ENCODE measurements at places on chromosomes 1 and 21. TPM values are rescaled to one million over a fixed set of nuclear protein-coding genes. Genes with fewer than 3 reads are reported as not detected.
A peak's percentile ranks its signal among the peaks of the same experiment; 100 is the strongest.

DNA sequence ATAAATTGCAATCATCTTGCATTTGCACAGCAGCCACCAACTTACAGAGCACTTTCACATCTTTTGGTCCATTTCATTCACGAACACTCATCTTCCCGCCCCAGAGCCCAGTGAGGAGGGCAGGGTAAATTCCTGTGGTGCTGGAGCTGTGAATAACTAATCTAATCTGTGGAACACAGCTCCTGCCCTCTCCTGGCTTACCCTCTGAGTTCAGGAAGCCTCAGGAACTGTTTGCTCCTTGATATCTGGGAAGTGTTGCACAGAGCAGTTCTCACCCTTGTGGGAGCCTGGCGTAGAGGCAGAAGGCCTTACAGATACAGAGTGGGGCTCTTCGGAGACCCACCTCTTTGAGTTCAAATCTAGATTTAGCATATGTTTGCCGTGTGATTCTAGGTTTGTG is 11.6 kb upstream of the RD3 start:
- no peak for DNase-seq

DNA sequence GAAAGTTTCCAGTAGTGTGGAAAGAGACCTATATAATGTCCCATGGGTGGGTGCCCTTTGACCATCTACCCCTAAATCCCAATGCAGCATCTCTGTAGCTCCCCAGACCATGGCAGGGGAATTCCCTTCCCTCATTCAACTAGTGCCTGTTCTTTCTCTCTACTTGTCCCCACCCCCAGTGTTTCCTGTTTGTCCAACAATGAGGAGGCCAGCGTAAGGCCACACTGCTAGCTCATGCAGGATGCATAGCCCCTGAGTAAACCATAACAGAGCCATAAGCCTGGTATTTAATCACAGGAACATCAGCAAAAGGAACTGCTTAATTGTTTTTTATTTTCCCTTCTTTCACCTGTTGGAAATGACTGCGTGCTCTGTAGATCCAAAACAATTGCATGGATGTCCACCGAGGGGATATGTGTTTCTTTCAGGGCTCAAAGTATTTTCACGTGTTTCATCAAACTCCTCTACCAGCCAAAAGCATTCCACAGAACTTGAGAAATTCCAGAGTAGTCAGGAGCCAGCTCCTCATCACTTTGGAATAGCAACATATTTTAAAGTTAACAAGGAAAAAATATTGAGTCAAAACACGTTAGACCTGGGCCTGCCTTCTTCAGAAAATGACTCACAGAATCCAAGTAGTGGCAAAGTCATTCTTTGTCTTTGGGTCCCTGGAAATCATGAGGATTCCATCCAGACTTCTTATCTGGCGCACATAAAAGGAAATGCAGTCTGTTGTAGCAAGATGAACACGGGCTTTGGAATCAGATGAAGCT is 162.5 kb upstream of the SGIP1 start:
- DNase-seq = no peak

THRAP3 gene
- 129 TPM for total RNA-seq

GRCh38 chr1:230337266-230337665 is 88.9 kb downstream of the PGBD5 start:
- no peak for DNase-seq

GRCh38 chr1:54973205-54973921 is 7.1 kb upstream of the TMEM61 start:
- no peak for DNase-seq

DNA sequence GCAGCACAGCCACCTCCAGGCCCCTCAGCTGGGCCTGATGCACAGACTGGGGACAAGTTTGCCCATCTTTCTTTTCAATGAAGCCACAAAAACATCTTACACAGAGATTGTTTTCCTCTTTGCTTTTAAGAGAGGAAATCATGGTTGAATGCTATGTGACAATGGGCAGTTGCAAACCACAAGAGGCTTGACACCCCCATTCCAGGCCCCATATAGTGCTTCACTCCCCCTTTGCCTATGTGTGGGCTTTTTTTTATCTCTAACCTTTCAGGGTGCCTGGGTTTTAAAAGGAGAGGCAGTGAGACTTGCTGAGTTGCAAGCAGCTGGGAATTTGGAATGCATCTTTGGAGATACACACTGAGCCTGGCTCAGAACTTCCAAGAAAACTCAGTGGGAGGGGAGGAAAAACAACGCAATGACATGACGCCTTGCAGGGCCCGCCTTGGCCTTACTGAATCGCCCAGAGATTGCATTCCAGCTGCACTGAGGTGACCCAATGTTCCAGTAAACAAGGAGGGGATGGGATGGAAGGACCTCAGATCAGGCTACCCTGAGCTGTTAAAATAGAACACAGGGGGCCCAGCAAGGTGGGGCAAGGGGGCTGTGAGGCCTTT is 145.2 kb upstream of the ZNF648 start:
- no peak for DNase-seq

C1orf141 gene
- not detected for total RNA-seq

DNA sequence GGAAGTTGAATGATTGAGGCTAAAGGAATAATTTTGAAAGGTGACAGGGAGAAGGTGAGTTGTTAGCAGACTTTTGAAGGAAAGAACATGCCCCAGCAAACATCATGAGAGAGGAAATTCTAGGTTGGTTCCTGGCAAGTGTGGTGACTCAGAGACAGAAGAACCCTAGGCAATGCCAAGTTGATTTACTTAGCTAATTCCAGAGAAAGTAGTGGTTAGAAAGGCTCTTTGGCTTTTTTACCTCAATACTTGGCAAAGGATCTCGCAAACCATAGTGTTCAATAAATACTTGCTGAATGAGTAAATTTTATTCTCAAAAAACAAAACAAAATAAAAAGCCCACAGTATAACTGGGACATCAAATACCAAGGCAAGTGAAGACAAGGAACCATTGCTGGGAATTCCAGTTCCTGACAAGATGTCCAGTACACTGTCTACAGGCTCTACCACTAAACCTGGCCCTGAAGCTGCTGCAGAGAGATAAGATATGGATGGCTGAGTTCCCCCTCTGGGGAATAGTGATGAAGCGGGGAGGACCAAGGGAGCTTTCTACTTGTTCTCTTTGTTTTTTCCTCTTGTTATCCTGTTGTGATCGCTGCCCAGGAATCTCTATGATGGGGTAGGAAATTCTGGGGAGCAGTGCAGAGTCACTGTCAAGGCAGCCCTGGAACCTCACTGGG is 48.2 kb downstream of the IL12RB2 start:
- DNase-seq = no peak

DNA sequence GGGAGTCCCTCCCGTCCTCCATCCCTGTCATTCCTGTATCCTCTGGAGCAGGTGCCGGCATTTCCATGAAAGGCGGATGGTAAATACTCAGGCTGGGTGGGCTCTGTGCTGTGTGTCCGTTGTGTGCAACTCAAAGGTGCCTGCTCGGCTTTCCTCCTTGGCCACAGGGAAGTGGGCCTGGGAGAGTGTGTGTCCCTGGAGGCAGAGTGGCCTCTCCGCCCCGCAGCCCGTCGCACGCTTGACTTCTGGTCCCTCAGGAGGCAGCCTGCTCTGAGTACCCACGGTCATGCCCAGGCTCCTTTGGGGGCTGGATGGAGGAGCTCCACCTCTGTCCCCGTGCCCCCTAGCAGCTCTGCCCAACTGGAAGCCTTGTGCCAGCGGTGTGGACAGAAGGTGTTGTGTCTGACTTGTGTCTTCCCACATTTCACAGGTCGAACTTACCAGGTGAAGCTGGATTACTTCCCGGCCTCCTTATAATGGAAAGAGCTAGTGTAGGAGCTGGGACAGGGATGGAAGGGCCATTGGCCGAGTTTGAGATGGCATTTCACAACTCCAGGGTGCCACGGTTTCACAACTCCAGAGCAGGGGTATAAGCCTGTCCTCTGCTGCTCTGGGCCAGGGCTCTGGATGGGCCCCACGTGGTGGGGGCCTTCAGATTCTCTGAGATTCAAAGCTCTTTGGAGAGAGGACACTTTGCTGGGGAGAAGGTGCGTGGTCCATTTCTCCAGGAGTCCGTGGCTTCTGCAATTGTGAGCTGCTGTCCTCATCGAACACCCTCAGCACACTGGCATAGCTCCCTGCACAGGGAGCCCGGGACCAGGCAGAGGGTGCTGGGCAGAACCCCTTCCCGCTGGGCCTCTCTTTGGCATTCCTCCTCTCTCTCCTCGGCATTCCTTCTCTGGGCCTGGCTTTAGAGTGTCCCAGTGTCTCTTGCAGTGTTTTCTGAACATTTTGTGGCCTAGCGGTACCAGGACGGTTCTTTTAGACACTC is 152.7 kb upstream of the COL6A1 start:
- DNase-seq = peak; percentile 33

OVAAL gene
- not detected for total RNA-seq

LAMC2 gene
- not detected for total RNA-seq

DNA sequence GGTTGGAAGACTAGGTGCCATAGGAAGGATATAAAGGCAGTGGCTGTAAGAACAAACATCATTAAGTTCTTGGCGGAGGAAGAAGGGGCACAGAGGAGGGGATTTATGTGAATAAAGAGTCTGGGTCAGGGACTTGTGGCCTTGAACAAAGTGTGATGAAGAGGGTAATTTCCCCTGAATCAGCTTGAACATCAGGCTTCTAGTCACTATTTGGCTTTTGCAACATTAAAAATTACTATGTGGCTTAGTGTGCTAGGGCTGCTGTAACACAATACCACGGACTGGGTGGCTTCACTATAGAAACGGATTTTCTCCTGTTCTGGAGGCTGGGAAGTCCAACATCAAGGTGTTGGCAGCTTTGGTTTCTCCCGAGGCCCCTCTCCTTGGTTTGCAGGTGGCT is 70.5 kb upstream of the CNIH3 start:
- DNase-seq = no peak

GUCA2A gene
- total RNA-seq = not detected

FHAD1 gene
- total RNA-seq = not detected

PDE4B gene
- 42.2 TPM for total RNA-seq

GRCh38 chr1:198101716-198102453 is 54.9 kb upstream of the NEK7 start:
- DNase-seq = no peak

GRCh38 chr1:176066709-176067108 is 140.4 kb downstream of the COP1 start:
- DNase-seq = no peak

- no peak for DNase-seq
Observed at GRCh38 chr1:231931146-231931545, 304.6 kb downstream of the DISC1 start.

DNA sequence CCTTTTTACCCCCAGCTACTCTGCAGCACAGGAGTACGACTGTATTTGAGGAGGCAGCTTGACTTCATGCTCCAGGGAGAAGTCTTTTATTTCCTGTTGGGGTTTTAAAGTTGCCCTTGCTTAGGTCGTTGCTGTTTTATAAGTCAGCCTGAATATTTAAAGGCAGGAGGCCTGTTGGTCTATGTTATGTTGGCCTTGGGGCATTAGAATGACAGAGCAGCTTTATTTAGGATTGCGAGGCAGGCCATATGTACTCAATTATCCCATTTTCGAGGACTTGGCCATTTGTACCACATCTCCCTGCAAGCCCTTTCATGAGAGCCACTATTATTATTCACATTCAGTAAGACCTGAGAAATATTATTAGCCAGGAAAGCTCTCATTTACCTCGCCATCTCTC is 47.0 kb downstream of the KIF26B start:
- no peak for DNase-seq

- DNase-seq = no peak
Observed at GRCh38 chr1:180728472-180729106, 96.8 kb downstream of the XPR1 start.

DNA sequence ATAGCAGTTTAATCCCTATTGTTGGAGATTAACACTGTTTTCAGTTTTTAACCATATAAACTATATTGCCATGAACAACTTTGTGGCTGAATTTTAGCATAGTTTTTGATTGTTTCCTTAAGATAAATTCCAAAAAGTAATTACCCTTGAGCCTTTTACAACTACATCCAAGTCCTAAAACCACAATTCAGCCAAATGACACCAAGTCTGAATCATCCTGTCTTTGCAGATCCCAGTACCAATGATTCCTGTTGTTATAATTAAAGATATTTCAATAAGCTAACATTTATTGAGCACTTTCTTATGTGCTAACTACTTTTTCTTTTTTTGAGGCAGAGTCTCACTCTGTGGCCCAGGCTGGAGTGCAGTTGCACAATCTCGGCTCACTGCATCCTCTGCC is 35.6 kb downstream of the IL23R start:
- DNase-seq = no peak

DNA sequence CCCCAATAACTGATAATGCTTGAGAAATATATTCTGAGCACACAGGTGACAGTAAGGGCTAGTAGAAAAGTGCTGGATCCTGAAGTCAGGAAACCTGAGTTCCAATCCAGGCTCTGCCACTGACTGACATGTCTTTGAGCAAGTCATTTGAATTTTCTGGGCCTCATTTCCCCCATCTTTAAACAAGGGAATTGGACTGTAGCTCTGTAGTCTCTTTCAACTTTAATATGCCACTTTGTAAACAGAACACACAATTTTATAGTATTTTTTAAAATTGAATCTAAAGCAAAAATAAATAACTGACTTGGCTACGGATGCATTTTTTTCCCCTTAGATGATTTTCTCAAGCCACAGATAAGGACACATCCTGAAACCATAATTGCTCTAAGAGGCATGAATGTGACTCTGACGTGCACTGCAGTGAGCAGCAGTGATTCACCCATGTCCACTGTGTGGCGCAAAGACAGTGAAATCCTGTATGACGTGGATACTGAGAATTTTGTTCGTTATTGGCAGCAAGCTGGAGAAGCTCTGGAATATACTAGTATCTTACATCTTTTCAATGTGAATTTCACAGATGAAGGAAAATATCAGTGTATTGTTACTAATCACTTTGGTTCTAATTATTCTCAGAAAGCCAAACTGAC is 37.0 kb downstream of the LRIG2 start:
- DNase-seq = no peak

AIRE gene
- total RNA-seq = 0.33 TPM

DNA sequence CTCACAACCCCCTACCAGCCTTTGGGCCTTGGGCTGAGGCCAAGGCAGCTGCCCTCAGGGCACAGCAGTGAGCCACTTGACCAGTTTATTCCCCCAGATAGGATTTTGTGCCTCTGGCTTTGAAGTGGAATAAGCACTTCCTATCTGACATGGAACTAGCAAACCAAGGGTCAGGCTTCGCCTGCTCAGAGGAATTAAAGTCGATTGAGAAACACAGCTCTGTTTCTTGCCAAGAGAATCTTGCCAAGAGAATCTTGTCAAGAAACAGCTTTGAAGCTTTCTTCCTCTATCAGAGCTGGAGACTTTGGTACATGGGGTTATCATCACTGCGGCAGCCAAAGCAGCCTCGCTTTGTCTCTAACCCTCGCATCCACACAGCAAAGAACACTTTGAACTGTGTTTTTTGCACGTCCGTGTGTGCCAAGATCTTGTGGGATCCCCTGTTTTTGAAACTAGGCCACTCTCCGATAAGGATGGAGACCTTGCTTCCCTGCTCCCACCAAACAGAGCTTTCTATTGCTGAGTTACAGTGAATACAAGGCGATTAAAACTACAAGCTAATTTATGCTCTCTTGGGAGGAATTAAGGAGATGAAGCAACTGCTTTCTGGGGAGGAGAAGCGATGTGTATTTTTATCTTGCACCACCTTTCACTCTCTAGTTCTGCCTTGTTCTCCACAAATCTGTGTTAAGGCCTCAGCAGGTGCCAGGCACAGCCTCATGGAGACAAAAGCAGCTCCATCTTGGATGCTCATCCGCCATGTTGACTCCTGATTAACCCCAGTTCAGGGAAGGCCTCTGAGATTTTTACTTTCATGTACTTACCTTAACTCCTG is 67.3 kb downstream of the RHOU start:
- no peak for DNase-seq

- DNase-seq = no peak
Observed at GRCh38 chr1:47223174-47223920, 8.7 kb downstream of the TAL1 start.
